ENCODE measurements at places on chromosomes 6 and 20.

DNA sequence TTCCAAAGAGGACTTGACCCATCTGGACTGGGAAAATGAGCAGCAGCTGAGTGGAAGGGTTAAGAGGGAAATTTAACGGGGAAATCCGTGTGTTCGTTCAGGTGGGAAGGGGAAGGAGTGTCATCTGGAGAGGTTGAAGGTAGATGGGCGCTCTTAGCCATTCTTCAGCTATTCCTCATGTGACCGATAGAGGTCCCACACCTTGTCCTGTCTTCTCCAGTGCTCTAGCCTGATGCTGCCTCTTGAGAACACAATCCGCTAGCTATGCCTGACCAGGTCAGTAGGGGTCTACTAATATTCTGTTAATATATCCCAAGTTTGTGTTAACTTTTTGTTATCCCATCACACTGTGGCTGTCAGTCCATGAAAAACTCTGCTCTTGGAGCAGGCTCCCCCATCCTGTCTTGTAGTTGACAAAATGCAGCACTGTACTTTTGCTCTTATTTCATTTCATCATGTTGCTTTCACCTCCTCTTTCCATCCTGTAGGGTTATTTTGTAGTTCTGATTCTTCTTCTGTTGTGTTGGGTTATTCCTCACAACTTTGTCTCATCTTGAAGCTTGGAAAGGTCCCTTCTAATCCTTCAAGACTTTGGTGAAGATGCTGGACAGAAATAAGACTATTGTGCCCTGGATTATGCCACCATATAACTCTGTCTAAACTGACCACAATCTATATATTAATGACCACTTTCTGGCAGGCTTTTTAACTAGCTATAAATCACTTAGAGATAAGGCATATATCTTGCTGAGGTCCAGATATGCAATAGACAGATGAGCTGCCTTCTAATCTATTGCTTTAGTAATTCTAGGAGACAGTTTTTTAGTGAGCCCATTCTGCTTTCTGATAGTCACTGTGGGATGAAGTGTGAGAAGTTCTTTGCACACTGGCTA, 123.4 kb upstream of the SUPT3H start:
- no peak for DNase-seq

GRCh38 chr20:1370548-1371110, 22.2 kb downstream of the FKBP1A start:
- no peak for DNase-seq

GRCh38 chr6:146543211-146543939, at the start of gene RAB32:
Gene RAB32 (plus strand): TSS chr6:146543833. CDS start chr6:146543872, 39 bp downstream.
- no peak for DNase-seq

DNA sequence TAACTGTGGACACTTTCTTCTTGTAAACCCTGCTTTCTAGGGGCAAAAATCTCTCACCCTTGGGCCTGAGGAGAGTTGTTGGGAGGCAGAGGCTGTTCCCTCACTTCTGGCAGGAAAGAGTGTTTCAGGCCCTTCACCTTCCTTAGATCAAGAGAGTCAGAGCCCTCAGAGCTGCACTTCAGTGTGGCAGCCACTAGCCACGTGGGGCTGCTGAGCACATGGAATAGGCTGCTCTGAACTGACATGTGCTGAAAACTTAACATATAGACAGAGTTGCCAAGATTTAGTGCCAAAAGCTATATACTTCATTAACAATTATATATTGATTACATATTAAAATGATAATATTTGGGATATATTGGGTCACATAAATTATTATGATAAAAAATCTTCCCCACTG, 4.4 kb upstream of the LMBRD1 start:
- no peak for DNase-seq

GRCh38 chr20:10445758-10446157, 10.7 kb downstream of the SLX4IP start:
- no peak for DNase-seq

GRCh38 chr20:40843251-40843650, 154.2 kb upstream of the MAFB start:
- no peak for DNase-seq

GRCh38 chr6:155542036-155542435, 86.4 kb upstream of the NOX3 start:
- DNase-seq = no peak

DNA sequence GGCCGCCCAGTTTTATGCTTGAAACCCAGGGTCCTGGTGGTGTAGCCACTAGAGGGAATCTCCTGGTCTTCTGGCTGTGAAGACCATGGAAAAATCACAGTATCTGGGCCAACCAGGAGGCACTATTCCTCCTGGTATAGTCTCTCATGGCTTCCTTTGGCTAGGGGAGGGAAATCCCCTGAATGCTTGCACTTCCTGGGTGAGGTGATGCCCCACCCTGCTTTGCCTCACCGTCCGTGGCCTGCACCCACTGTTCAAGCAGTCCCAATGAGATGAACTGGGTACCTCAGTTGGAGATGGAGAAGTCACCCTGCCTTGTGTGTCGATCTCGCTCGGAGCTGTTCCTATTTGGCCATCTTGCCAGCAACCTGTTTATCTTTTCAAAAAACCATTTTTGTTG, 10.1 kb upstream of the ZNF337 start:
- DNase-seq = peak; percentile 15

DNA sequence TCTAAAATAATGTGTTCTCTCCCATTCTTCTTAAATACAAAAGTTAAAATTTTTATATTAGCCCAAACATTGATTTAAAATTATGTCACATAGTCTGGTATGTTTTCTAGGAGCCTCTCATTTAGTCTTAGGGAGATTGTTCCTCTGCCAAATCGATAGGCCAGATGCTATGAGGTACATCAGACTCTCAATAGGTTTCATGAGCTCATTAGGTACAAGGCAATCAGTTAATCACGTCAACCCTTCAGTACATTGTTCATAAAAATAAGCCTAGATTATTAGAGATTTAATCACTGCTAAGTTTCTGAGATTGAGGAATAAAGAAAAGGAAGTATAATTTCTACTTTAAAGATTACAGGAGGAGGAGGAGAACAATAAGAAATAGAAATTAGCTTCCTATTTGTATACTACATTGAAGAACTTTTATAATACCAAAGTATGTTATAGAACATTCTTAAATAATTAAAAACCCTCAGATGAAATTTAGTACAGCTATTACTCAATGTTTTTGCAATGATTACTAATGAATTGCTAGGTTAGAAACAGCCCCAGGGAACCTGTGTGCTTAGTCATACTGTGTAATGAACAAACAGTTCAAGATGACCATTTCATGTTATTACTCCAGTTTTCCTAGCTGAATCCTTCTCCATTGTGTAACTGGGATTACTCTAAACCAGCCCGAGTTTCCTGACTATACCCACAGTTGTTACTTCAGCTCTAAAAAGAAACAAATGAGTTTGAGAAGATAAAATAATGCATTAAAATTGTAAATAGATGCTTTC, 117.0 kb downstream of the BMP5 start:
- no peak for DNase-seq

GRCh38 chr6:156502969-156503504, 274.1 kb upstream of the ARID1B start:
- no peak for DNase-seq

DNA sequence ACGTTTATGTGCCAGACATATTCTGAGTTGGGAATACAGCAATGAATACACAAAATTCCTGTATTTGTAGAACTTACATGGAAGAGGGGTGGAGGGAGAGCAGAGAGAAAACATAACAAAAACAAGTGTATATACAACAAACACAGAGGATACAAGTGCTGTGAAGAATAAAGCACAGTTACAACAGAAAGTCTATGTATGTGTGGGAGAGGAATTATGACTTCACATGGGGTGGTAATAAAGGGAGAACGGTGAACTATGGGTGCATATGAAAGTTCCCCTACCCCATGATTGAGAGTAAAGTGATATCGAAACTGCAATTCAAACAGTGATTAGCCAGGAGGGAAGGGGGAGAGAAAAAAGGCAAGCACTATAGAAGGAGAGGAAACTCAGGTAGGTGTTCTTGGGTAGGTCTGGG, 24.6 kb downstream of the HBS1L start:
- DNase-seq = no peak

DNA sequence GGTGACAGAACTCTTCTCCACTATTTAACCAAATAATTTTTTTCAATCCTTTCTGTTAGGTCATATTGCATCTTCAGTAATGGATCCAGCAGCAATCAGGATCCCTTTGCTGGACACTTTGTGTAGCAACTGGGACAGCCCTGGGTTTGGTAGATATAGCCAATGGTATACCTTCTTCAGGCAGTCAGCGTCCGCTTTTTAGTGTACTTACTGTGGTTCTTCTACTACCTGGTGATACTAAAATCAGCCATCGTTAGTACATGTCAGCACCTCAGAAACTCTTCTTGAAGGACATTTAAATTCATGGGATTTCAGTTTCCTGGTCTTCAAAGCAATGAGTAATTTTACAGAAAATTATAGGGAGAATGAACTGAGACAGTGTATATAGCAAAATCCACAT, 93.5 kb downstream of the ADGRG6 start:
- DNase-seq = no peak

- no peak for DNase-seq
Measured at GRCh38 chr6:136764517-136764993, 27.7 kb downstream of the MAP3K5 start.

Data from stimulated activated naive CD4-positive, alpha-beta T cell treated with Interleukin-2 at 50 U/mL for 16 hours (primary cell).